HT1080 (cell line): ENCODE measurements at places on chromosomes 5 and 9.

DNA sequence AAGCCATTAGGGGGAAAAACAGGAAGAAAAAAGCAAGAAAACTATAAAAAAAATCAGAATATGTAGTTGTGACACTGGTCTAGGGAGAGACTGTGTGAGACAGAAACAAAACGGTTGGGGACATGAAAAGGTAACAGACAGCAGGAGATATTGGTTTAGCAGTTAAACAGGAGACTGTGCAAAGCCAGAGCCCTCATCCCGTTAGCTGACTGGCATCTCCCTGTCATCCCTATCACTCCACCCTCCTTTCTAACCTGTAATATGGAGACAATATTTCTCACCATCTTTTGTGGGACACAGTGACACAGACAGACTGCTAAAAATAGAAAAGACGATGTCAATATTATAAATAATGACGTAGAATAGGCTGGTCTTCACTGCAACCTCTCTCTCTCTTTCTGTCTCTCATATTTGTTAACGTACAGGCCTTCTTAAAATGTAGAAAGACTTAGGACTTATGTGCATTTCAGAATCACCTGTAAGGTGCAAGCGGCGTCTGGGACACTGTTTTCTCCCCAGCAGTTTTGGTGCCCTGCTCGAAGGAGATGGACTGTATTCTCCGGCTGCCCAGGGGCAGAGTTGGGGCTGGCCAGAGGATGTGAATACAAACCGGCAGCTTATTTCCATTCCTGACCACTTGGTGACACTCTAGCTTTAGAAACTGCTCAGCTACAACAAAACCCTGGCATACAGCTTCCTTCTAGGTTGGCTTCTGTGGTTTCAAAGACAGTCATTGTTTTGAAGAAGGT lies 190.6 kb downstream of the MAT2B start:
- peak; percentile 85 for DNase-seq

GRCh38 chr9:69885474-69885929 lies 64.9 kb downstream of the CFAP95 start:
- DNase-seq: peak; percentile 96

- no peak for DNase-seq
These were observed 9.6 kb downstream of the DNLZ start for GRCh38 chr9:136353757-136354488.

GRCh38 chr5:170430866-170431437 lies 41.8 kb upstream of the KCNMB1 start:
- DNase-seq: no peak

GRCh38 chr5:4226565-4226964 lies 630.9 kb downstream of the IRX1 start:
- peak; percentile 46 for DNase-seq

- no peak for DNase-seq
These were observed 812 bp downstream of the CACFD1 start for GRCh38 chr9:133460405-133461175.
